Left lobe of liver (tissue), 2 donors: ENCODE measurements at places on chromosomes 5 and 9. TPM values are rescaled to one million over a fixed set of nuclear protein-coding genes. Genes with fewer than 3 reads are reported as not detected.

GRCh38 chr9:20618361-20618802 lies 3.9 kb downstream of the MLLT3 start:
- DNase-seq = no peak

- DNase-seq = no peak
Measured at GRCh38 chr9:79924836-79925235, 353.1 kb downstream of the TLE4 start.

The PCDHGA1 gene
- 0.10 TPM for total RNA-seq

- DNase-seq = no peak
Measured at GRCh38 chr5:91178461-91178860, 204.7 kb downstream of the ARRDC3 start.

GRCh38 chr9:70000469-70000868 lies 43.2 kb upstream of the MAMDC2 start:
- DNase-seq = no peak

- DNase-seq = no peak
Measured at GRCh38 chr5:15463231-15463980, 36.6 kb upstream of the FBXL7 start.

The RASEF gene
- 2.4 TPM for total RNA-seq

The FGFR4 gene
- 89.8 TPM for total RNA-seq

GRCh38 chr5:10789021-10789420 lies 28.0 kb upstream of the DAP start:
- DNase-seq = no peak

DNA sequence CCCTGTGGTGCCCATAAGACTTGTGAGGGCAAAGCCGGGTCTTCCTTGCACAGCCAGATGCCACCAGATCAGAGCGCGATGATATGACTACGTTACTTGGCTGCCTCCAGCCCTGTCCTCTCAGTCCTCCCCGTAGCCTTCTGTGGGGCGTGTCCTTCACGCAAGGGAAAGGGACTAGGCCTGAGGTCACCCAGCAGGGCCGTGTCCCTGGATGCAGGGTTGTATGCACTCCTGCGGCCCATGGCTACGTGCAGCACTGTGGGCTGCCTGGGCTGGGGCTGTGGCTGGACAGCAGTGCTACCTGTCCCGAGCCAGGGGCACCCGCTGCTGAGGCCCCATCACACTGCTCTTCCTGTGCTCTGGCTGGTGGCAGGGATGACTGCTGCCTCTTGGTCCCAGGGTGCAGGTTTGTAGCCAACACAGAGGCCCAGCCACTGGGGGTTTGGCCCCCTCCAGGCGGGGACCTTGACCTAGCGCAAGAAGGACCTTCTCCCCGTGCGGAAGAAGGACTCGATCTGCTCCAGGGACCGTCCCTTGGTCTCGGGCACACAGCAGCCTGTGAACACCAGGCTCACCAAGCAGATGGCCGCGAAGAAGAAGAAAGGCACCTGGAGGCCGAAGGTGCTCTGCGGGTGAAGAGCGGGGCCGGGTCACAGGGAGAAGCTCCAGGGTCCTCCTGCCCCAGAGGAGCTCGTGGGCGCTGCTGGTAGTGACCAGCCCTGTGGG lies 7.2 kb downstream of the SLC2A6 start:
- DNase-seq = no peak

The LCN12 gene
- 30.3 TPM for total RNA-seq

DNA sequence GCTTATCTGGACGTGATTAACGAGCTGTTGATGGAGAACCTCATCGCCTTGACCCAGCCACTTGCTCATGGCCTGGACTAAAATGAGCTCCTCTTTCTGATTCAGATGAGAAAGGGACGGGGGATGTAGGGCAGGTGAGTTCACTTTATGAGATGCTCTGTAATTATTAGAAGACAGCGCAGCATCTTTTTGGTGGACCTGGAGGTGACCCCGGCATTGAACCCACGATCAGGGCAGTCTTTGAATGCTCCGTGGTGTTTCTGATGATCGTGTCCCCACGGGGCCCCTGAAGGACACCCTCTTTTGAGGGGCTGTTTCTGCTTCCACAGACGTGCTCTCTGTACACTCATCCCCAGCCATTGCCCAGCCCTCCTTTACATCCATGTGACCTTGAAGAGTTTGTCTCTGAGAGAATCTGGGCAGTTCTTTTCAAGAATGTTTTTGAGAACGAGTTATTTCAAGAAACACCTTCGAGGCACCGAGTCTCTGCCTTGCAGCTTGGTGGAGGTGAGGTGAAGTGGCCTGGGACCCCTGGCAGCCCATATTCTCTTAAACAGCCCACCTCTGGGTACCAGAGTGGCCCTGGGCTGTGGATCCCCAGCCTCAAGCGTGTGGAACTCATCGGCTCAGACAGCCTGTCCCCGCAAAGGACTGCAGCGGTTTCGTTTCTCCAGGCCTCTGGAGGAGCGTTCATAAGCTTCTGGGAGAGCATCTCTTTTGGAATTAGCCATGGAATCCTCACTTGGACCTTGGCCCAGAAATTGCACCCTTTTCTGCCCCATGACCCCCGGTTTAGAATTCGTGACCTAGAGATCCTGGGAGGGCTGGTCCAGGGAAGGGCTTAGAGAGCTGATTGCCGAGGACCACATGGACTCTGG lies 50.3 kb downstream of the COL5A1 start:
- DNase-seq = no peak

- DNase-seq = peak; percentile 37
Measured at GRCh38 chr5:433836-434235, 9.1 kb upstream of the EXOC3 start.

- DNase-seq = no peak
Measured at GRCh38 chr9:19690128-19690527, 98.7 kb downstream of the SLC24A2 start.

The TNC gene
- 2.9 TPM for total RNA-seq

The FBP2 gene
- total RNA-seq = not detected

GRCh38 chr9:106621313-106622163 lies 241.4 kb upstream of the ZNF462 start:
- DNase-seq = no peak

The SPOCK1 gene
- 0.40 TPM for total RNA-seq

DNA sequence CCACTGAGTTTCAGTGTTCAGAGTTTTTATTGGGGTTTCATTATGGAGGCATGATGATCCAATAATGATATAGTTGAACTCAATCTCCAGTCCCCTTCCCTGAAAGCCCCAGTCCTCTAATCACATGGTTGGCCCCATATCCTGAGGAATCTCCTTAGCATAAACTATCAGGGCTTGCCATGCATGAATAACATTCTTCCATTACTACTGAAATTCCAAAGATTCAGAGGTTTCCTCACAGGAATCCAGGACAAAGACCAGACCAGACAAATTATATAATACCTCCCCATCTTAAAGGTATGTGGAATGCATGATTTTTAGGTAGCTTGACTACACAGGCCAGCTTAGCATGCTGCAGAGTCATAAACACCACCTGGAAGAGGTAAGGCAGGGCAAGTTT lies 15.5 kb upstream of the LRRTM2 start:
- no peak for DNase-seq
